ENCODE measurements at places on chromosomes 13 and 19.

- DNase-seq: no peak
Observed at GRCh38 chr13:89925107-89925506, 1422.4 kb upstream of the MIR17HG start.

- no peak for DNase-seq
Observed at GRCh38 chr19:28170066-28170465, 1042.9 kb downstream of the UQCRFS1 start.

- DNase-seq: no peak
Observed at GRCh38 chr19:1601613-1602064, 3.6 kb downstream of the UQCR11 start.

GRCh38 chr13:32107474-32107873, 75.9 kb downstream of the FRY start:
- DNase-seq: no peak
